NCI-H2081 treated with DMSO at 0.1 percent for 48 hours (cell line): ENCODE measurements at places on chromosomes 16 and 17.

GRCh38 chr17:82241183-82241925 is 12.5 kb downstream of the SLC16A3 start:
- DNase-seq = no peak

GRCh38 chr17:9875441-9875840 is 29.6 kb downstream of the RCVRN start:
- DNase-seq = no peak

DNA sequence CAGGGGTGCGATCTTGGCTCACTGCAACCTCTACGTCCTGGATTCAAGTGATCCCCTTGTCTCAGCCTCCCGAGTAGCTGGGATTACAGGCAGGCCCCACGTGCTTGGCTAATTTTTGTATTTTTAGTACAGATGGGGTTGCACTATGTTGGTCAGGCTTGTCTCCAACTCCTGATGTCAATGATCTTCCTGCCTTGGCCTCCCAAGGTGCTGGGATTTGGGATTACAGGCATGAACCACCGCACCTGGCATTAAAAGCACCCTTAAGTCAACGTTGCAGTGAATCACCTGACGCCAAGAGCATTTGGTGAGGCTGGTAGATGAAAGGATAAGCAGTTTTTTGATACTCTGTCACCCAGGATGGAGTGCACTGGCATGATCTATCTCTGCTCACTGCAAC is 59.0 kb downstream of the NDE1 start:
- no peak for DNase-seq

- DNase-seq = no peak
These were observed 10.8 kb upstream of the JPT2 start for GRCh38 chr16:1667271-1667670.

DNA sequence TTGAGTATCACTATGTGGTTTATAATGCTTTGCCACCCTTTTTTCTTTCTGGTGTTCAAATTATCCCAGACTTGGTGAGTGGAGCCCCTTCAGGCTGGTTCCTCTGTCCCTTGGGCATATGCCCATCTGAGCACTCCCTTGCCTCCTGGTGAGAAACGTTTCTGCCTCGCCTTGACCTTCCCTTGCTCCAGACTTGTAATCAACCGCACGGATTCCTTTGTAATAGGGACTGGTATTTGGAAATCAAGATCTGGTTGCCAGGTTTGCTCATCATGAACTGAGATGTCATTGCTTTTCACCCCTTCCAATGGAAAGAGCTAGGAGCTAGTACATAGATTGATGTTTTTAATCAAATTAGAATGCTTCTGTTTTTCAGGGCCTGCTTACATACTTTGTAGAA is 43.7 kb downstream of the SEC14L1 start:
- DNase-seq = no peak

DNA sequence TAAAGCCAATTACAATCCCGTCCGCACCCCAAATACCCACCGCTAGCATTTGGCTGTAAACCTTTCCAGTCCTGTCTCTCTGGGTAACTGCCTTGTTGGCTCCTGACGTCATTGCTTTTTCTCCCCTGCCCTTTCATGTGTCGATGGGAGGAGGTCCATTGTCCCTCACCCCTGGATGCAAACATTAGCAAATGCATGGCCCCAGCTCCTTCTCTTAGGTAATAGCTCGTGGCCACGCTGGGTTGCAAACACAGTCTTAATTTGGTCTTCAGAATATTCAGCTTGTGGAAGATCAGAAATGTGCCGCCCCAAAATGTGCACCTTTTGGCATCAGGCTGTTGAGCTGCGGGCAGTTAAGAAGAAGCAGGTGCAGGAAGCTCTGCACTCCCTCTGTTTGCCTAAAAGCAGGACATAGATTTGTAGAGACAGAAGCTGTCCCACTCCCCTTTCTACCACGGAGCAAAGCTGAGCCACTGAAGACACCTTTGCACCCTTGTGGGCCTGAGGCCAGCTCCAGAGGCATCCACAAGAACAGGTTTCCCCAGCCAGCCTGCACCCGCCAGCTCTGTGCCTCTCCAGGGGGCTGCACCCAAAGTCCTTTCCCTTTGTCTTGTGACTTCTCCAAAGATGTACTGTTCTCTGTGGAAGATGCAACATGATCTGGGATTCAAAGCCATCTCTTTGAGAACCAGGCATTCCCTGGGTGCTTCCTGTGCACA is 127.3 kb downstream of the MGAT5B start:
- peak; percentile 82 for DNase-seq

- no peak for DNase-seq
These were observed 77.3 kb upstream of the ATF7IP2 start for GRCh38 chr16:10308305-10309193.

GRCh38 chr17:41211845-41212466 is 14.5 kb upstream of the KRTAP9-2 start:
- DNase-seq = no peak

GRCh38 chr17:32019228-32019627 is 12.0 kb downstream of the LRRC37B start:
- no peak for DNase-seq

GRCh38 chr17:57918017-57918895 is 37.0 kb downstream of the CUEDC1 start:
- DNase-seq = no peak

DNA sequence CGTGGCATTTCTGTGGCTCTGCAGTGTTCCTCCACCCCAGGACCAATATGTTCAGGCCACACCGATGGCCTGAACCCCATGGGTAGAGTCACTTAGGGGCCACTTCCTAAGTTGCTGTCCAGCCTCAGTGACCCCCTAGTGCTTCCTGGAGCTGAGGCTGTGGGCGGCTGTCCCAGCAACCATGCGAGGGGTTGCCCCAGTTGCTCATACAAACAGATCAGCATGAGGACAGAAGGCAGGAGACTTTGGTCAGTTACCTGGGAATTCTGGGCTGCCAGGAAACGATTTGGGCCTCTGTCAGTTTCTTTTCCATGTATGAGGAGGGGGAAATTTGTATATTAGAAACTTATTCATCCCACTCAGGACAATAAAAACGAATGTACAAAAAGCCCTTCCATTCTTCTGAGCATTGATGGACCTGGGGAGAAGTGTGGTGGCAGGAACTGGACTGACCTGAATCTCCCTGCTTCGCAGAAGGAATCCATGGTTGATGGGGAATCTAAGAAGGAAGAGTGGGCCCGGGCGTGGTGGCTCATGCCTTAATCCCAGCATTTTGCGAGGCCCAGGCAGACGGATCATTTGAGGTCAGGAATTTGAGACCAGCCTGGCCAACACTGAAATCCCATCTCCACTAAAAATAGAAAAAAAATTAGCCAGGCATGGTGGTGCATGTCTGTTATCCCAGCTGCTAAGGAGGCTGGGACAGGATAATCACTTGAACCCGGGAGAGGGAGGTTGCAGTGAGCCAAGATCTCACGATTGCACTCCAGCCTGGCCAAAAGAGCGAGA is 4.9 kb upstream of the IL32 start:
- DNase-seq = no peak

DNA sequence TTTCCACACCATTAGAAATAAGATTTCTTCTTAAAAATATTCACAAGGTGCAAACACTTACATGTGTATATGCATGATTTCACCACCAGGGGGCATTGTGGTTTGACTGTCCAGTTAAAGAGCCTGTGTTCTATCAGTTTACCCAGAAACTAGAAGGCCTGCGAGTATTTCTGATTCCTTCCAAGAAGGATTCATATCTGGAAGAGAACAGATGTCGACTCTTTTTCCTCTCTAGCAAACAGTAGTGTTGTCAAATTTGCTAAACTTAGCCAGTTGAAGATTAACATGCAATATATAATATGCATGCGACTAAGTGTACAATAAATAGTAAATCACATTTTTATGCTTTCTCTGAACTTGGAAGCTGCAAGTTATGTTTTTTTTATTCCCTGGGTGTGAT is 404.1 kb downstream of the WWOX start:
- peak; percentile 11 for DNase-seq

GRCh38 chr16:85871756-85872155 is 27.2 kb upstream of the IRF8 start:
- no peak for DNase-seq

DNA sequence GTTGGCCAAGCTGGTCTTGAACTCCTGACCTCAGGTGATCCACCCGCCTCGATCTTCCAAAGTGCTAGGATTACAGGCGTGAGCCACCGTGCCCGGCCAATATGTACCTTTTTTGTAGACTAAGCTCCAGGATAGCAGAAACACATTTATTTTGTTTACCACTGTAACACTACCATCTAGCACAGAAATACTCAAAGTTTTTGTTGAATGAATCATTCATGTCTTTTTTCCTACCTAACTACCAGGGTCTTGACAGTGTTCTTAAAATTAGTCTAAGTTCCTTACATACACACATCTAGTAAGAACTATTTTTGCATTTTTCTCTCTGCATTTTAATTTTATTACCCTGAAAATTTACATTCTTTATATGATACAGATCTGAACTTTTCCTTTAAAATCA is 44.4 kb downstream of the AKAP10 start:
- no peak for DNase-seq

- no peak for DNase-seq
These were observed 6.3 kb upstream of the APRT start for GRCh38 chr16:88817785-88818574.

- no peak for DNase-seq
These were observed 2.8 kb downstream of the PRKAR1A start for GRCh38 chr17:68514831-68515635.

- DNase-seq = no peak
These were observed 2.4 kb downstream of the MAPK7 start for GRCh38 chr17:19380481-19381301.

GRCh38 chr16:24908716-24909115 is 63.0 kb downstream of the SLC5A11 start:
- DNase-seq = no peak

DNA sequence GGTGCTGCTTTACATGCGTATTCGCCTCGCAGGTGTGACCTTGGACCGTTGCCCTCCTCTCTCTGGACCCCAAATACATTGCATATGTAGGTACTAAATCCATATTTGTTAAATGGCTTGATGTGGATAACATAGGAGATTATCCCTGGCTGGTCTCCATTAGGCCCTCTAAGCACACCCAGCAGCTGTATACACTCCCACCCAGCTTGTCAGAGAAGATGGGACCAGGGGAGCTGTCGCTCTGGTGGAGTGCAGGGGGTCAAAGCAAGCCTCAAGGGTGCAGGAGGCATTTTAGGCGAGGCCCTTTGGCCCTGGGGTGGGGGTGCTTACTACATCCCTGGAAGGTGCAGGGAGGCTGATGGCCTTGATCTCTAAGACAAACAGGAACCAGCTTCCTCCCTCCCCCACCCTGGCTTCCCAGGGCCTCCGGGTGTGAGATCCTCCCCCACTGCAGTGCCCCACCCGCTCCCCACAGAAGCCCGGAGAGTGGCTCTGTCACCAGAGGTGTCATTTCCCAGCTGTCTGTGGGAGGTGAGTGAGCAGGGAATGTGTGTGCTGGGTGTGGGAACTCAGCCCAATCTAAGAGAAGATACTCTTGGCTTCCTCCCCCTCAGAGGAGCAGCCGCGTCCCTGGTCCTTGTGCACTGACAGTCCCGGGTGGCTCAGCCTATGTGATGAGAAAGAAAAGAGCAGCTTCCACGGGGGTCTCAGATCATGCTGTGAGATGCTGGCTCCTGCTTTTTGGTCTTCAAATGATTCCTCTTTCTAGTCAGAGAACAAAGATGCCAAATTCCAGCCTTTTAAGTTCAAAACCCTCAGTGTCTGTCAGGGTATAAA is 1.4 kb upstream of the VAMP2 start:
- no peak for DNase-seq

DNA sequence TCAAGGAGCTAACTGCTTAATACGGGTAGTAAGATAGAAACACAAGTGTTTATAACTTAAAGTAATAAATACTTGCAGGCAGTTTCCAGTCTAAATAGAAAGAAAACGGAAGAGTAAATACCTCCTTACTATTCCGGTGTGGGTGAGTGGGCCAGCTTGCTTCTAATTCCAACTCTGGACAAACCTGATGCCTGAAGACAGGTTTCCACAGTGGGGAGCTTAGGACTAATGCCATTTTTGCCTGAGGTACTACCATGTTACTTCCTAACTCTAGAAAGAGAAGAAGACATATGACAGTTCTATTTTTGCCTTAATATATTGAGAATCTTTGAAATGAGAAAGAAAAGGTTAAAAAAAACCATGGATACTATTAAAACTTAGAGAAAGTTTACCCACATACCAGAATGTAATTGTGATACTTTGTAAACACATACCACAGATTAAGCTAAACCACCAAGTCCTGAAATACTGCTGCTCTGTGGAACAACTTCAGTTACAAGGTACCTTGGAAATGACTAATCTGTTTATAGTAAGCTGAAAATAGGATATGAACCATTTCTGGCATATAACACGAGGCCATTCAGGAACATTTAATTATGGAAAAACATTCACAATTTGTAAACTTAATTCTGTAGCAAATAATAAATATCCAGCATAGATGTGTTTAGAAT is 70.2 kb downstream of the ZZEF1 start:
- no peak for DNase-seq

DNA sequence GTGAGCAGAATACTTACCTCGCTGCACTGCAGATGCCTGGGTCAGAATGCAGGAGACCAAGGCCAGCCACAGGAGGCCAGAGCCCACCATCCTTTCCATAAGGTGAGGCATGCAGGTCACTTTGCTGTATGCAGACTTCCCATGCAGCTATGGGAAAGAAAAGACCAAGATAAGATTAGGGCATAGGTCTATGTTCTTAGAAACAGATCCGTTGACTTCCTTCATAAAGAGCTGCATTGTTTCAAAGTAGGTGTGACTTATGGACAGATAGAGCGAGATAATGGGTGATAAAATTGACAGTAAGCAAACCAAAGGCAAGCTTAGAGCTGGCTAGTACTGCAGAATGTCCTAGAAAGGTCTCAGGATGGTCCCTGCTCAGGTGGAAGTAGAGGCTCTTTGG is 992 bp downstream of the GP2 start:
- no peak for DNase-seq

- no peak for DNase-seq
These were observed 93.2 kb downstream of the CACNG3 start for GRCh38 chr16:24349320-24349719.

DNA sequence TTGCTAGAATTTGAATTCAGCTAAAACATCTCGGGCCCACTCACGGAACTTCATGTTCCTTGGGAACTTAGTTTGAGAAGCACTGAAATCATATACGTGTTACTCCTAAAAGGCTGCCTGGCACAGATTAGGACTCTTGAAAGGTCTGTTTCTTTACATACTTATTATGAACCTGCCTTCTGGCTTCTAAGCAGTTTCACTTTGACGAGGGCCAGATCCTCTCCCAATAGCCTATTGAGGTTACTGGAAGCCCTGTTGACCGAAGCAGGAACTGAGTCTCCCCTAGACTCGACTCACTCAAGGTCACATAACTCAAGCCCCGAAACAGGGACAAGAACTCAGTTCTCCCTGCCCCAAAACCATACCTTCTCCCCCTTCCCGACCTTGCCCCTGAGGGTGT is 121.9 kb upstream of the PLCG2 start:
- DNase-seq = no peak

DNA sequence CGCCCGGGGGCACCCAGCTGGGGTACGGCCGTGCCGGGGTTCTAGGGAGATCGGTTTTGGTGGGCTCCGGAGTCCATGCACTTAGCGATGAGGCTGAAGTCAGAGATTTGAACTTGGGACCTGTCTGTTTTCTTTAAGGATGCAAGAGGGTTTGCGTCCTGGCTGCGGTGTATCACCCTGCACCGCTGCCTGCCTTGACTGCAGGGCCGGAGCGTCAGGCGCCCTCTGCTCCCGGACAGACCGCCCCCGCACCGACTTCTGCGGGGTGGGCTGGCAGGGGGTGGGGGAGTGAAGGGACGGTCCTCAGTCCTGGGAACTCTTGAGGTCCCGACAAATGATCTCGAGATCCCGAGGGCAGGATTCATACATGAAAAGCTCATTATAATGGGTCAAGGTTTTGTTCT is 701 bp downstream of the PDP2 start:
- DNase-seq = no peak

- no peak for DNase-seq
These were observed 21.5 kb downstream of the TAT start for GRCh38 chr16:71555230-71555891.
